Activated CD4-positive, CD25-positive, alpha-beta regulatory T cell (primary cell): ENCODE measurements at places on chromosomes 3 and 15.

- DNase-seq: no peak
These were observed 129.3 kb downstream of the RBMS3 start for GRCh38 chr3:29410220-29410619.

DNA sequence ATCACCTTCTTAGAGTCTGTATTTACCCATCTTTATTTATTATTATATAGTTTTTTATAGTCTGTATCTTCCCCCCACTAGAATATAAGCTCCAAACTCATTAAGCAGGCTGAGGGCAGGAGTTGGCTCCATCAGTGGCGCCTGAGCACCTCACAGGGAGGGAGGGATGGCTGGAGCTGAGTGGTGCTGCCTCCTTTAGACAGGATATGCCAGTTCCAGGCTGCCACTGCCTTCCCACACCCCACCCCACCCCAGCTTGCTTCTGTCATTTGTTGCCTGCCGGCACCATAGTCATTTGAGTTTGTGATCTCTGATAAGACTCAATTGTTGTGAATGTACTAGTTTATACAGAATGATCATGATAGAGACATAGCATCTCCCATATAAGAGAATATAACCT, 85.5 kb downstream of the KLHL25 start:
- no peak for DNase-seq

GRCh38 chr15:75736256-75736655, 23.6 kb upstream of the CSPG4 start:
- no peak for DNase-seq

- no peak for DNase-seq
These were observed 514.8 kb downstream of the MAGI1 start for GRCh38 chr3:65523878-65524277.

DNA sequence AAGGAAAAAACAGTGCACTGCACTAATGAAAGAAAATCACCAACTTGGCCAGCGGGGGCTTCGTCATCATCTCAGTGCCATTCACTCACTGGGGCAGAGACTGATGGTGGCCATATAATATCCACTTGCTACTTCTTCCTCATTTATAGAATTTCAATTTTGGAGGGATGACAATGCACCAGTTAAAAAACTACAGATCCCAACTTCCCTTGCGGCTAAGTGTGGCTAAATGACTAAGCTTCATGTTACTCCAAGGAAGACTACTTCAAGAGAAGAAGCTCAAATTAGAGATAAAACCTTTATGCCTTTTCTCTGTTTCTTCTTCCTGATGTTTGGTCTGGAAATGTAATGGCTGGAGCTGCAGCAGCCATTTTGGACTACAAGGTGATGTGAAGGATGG, 38.8 kb downstream of the NGLY1 start:
- no peak for DNase-seq

DNA sequence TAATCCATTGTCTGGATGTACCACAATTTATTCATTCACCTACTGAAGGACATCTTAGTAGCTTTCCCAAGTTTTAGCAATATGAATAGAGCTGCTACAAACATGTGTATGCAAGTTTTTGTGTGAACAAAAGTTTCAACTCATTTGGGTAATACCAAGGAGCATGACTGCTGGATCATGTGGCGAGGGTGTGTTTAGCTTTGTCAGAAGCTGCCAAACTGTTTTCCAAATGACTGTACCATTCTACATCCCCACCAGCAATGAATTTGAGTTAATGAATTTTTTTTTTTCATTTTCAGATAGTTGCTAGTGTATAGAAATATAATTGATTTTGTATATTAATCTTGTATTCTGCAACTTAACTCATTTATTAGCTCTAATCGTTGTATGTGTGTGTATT, 20.0 kb upstream of the ELP6 start:
- DNase-seq: no peak

- DNase-seq: no peak
These were observed 15.3 kb upstream of the RBMS3 start for GRCh38 chr3:29265509-29266072.

DNA sequence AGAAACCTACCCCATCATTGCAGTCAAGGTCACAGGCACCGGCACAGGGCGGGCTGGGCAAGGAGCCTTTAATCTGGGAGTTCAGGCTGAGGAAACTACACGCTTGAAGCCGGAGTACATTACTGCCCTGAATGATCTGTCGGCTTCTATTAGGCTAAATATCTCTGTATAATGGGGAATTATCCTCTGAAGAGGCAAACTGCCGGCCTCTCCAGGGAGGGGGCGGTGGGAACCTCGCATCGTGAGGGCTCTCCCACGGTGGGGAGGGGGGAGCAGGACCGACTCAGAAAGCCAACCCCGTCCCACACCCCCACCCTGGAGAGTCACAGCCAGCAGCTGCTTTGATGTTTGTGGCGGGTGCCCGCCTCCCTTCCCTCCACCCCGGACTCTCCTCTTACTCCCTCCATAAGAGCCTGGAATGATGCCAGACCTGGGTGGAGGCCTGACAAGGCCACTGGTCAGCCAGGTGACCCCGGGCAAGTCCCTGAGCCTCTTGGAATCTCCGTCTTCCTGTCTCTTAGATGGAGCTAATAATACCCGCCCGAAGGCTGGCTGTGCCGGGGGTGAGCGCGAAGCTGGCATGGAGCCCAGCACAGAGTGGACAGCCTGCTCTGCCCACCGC, 63.4 kb upstream of the LINGO1 start:
- no peak for DNase-seq

GRCh38 chr3:51384055-51384725, 901 bp upstream of the MANF start:
- no peak for DNase-seq

- no peak for DNase-seq
These were observed 42.2 kb upstream of the POMGNT2 start for GRCh38 chr3:43148033-43148432.

GRCh38 chr3:181454451-181455027, 257.2 kb upstream of the SOX2 start:
- no peak for DNase-seq

DNA sequence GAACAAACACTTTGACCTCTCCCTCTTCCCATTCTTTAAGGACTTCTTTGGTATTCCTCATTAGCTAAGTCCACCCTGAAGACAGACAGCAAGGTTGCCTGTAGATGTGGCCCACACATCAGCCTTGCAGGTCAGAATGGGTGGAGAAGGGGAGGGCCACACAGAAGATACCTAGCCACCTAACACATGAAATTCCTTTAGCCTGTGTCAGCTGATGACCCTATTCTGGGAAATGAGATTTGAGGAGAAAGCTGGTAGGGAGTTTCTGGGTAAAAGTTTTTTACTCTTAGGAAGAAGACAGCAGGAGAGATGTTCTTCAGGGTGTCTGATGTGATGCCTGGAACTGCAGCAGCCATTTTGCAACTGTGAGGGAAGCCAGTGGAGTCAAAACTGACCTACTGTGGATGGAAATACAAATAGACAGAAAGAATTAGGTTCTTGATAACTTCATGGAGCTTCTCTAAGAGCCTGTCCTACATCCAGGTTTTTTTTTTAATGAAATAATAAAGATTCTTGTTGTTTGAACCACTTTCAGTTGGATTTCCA, 17.8 kb upstream of the SMAD6 start:
- no peak for DNase-seq

GRCh38 chr3:113668015-113668414, 28.4 kb downstream of the USF3 start:
- DNase-seq: no peak

DNA sequence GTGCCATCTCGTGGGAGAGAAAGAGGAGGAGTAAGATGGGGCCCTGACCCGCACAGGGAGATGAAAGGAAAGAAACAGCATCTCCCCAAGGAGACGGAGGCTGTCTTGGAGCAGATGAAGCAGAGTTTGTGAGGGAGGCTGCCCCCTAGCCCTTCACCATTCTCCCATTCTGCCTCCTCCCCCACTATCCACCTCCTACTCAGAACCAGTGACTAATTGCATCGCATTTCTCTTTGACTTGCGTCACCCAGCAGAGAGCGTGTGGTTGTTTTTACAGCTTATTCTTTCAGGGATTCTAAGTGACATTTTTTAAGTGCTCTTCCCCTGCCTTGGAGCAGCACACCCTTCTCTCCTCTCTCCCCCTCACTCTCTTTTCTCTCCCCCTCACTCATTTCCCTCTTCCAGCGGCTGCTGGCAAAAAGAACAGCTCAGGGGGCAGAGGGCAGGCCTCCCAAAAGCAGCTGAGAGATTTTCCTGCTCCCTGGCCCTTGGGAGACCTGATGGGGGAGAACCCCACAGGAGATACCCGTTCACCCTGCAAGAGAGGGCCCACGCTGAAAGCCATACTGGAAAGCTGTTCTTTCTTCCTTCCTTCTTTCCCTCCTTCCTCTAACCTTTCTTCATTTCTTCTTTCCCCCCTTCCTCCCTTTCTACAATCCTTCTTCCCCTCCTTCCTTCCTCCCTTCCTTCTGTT, 91.8 kb downstream of the MRPL46 start:
- no peak for DNase-seq

DNA sequence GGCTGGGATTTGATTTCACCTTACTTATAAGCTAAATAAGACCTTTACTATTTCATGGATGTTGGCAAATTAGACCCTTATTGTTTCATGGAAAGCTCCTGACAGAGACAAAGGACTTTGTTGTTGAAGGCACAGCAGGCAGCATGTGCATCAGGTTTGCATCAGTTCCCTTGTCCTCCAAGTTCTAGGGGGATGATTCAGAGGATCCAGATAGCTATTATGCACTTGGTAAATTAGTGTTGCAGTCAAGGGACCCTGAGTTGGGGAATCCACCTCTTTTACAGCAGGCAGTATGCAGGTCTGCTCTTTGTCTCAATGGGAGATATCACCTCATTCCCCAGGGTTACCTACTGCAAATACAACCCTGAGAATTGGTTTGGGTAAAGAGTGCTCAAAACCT, 131.4 kb upstream of the IGSF10 start:
- no peak for DNase-seq

DNA sequence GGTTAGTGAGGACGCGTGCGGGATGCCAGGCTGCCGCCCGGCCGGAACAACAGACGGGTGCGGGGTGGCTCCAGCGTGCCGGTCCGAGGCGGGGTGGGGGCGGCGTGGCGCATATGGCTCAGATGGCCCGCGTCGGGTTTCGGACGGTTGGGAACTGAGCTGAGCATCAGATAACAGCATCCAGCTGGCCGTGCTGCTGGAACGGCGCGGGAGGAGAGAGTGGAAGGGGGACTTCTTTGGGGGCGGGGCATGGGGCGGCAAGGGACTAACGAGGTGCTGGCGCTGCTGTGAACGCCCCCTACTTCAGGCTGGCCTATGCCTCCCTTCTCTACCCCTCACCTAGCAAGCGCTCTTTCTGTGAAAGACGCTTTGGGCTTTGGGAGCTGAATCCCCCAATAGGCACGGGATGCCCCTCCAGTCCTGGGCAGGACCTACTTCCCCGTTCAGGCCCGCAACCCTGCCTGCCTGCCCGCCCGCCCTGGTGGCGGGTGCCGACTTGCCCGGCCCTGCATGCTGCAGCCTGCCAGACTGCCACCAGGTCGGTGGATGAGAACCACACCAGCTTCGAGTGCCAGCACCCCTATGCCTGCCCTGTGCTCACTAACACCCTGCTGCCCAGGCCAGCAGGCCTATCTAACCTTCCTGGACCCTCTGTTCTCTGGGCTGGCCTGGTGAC, 542 bp downstream of the INKA1 start:
- peak; percentile 20 for DNase-seq

DNA sequence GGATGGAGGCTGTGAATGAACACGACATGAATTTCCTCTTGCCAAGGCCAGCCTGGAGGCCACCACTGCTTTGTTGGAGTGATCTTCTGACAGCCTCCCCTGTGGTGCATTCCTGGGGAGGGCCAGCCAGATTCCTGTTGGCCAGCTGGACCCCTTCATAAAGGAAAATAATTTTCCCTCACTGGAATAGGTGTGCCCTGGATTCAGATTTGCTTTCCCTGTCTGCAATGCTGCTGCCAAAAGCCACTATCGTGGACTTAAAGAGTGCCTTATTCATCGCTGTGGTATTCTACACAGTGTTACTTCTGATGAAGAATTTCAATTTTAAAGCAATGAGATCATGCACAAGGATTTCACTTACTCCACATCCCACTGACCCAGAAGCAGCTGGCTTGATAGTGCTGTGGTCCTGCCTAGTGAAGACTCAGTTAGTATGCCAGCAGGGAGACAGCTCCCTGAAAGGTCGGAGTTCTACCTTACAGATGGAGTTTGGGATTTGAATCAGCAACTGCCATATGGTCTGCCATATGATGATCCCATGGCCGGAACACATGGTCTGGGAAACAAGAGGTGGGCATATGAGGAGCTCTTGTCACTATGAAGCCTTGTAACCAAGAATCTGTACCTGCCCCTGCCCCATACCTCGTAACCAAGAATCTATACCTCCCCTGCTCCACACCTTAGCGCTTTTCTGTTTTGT, 145.2 kb downstream of the KLF13 start:
- DNase-seq: no peak

DNA sequence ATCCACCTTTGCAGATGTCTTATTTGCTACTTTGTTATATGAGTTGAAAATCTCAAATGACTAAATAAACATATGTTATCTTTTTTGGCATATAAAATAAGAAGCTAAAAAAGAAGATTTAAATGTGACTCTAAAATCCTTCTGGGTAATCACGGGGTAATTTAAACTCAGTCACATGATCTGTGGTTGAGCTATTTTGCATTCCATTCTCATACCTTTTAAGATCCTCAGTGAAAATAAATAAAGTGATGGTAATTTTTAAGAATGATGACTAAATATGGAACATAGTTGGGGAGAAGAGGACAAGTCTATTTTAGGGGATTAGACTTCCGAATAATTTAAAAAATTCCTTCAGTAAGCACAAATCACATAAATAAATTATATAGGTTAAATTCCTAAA, 1076.8 kb downstream of the TUSC7 start:
- no peak for DNase-seq

- no peak for DNase-seq
These were observed 21.0 kb downstream of the STXBP5L start for GRCh38 chr3:120928991-120929390.

DNA sequence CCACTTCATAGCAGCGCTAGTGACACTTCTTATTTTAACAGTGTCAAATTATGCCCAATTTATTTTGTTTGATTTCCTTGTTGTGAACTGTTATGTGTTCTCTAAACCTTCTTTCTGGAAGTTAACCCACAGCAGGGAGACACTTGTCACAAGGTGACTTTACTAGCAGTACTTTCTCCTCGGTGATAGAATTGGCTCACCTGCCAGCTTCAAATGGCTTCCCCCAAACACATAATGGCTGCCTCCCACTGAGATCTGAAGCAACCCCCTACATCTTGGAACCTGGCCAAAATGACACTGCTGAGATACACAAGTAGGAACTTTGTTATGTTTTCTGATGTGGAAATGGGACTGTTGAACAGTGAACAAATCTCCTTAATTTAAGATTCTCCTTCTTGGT, 238.8 kb upstream of the DPH6 start:
- DNase-seq: no peak
